Large intestine (tissue), 12 donors: ENCODE measurements at places on chromosomes 6 and 20.

DNA sequence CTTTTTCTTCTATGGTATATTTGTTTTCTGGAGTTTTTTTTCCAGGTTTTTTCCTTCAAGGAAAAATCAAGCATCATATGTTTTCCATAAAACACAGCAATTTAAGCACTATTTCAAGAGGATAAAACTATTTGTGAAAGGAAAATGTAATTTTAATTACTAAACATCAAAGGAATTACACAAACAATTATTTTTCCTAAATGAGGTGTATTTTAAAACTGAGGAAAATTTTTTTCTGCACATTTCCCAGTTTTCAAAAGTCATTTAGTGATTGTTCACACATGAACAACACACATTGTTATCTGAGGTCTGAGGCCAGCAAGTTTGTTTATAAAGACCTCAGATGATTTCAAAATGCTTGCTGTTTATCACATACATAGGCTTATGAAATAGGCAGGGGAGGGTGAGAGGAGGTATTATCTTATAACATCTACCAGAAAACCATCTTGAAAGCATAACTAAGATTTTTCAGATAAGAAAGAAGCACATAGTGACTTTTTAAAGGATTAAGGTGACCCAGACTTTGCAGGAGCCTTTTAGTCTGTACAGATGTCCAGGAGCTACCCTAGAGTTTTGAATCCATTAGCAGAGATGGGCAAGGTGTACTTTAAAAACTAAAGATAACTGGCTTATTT, 381.6 kb downstream of the GJA1 start:
- no peak for DNase-seq

GRCh38 chr6:6331946-6332601, 11.6 kb upstream of the F13A1 start:
- DNase-seq, result no peak

DNA sequence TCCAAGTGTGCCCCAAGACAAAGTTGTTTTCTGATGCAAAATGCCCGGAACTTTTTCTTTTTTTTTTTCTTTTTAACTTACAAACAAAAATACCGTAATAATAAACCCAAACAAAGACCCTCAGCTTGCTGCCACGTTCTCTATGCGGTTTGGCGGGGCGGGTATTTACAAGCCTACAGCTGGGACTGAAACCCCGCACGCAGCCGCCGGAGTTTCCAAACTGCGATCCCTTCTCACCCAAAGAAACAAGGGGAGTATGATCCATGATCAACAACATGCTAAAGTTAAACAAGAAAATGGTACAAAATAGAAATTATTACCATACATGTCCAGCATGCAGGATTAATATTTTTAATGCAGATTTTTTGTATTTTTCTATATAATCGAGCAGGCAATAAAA, 2.1 kb downstream of the MAFB start:
- DNase-seq, result no peak

DNA sequence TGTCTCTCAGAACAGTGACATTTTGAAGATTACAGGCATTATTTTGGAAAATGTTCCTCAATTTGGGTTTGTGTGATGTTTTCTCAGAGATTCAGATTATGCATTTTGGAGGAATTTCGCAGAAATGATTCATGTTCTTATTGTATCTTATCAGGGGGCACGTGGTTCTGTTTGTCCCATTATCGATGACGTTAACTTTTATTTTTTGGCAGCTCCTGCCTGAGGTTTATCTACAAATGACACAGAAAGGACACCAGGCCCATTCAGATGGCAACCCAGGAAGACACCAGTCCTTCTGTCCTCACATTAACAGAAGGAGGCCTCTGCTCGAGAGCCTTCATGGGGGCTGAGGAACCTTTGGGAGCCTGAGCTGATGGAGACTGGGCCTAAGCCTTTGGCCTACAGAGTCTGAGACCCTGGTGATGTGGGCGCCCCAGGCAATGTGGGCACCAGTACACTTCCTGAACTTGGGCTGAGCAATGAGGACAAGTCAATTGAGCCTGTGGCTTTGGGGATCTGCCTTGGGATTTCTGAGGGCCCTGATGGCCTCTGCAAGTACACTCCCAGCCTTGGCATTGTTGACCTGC, 41.2 kb upstream of the EZR start:
- no peak for DNase-seq

GRCh38 chr20:47795214-47795907, 10.1 kb upstream of the SULF2 start:
- no peak for DNase-seq

DNA sequence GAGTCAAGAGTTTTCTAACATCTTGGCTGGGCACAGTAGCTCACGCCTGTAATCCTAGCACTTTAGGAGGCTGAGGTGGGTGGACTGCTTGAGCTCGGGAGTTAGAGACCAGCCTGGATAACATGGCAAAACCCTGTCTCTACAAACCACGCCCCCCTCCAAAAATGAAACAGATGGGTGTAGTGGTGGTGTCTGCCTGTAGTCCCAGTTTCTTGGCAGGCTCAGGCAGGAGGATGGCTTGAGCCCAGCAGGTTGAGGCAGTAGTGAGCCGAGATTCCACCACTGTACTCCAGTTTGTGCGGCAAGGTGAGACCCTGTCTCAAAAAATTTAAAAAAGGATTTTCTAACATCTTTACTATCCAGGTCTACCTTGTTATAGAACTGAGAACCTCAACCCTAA, 22.0 kb downstream of the FAM8A1 start:
- DNase-seq, result no peak

DNA sequence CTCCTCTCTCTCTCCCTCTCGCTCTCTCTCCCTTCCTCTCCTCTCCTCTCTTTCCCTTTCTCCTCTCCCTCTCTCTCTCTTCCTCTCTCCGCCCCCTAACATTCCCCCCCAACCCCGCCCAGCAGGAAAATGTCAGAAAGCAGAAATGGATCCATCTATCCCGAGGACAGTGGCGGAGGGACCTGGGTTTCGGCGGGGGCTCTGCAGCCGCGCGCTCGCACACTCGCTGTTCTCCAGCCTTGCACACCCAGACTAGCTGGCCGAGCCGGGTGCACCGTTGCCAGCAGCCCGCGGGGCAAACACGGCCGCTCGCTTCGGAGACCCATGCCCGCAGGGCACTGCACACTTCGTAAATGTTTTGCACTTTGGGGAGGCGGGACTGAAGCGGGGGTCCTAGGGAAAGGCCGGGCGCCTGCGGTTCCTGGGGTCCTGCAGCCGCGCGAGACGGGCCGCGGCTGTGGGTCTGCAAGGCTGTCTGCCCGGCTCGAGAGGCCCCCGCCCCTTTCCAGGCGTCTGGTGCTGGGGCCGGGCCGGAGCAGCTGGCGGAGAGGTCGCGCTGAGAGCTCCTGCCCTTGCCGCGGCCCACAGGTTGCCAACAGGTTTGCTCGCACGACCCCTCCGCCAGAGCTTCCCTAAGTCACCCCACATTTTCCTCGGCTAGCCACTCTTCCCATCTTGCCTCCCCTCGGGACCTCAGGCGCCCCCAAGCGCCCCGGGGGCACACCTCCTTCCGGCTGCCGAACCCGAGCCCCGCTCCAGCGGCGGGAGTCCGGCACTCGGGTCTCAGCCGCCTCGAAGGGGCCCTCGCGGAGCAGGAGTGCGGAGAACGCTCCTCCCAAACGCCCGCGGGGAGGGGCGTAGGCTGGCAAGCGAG, 818 bp upstream of the MDGA1 start:
- DNase-seq, result peak; percentile 54

DNA sequence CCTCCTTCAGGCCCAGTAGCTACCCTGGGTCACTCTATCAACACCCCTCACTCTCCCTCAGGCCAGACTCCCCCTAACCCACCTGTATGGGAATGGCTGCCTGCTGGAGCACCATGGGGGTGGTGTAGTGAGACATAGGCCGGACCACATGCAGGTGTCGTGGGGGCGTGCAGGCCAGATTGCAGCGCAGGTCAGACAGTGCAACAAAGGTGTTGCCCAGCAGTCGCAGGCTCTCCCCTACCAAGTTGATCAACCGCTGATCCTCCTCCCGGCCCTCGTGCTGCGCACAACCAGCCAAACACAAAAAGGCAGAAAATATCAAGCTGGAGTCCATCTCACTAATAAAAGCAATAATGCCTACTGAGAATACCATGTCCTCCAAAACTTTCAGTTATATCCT, 7.1 kb downstream of the BAG6 start:
- DNase-seq, result no peak

DNA sequence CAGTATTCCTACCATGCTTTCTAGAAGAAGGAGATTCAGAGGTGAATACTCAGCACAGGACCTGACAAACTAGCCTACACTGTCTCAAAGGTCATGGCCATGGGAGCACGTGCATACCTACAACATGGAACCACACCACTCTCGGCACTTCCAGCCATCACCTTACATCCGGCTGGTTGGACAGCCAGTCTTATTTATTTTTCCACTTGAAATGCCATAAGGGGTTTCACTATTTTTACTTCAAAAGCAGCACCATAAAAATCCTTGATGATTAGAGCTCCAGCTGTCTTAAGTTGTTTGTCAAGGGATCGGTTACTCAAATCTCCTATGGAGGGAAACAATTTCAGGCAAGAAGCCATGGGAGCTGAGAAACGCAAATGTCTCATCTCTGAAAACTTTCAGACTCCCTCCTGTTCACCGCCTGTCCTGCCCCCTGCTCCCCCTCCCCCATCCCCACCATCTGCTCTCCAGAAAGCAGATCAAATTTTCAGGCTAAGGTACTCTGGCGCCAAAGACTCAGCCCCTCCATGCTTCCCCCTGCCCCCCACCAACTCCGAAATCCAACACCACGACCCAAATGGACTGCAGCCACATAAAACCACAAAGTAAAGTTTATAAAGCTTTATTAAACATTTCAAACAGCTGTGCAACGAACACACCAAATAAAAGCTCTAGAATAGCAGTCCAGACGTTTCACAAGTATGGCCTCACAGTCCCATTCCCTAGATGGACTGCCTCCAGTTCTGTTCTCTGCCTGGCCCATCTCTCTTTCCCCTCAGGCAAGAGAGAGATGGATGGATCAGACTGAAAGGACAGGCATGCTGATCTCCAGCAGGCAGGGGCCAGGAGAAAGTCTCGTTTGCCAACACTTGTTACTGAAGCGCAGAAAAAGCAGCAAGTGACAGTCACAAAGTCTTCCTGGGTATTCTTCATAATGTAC, 4.0 kb upstream of the NNAT start:
- DNase-seq, result no peak

GRCh38 chr6:47595785-47596184, 102.6 kb upstream of the ADGRF4 start:
- peak; percentile 12 for DNase-seq

DNA sequence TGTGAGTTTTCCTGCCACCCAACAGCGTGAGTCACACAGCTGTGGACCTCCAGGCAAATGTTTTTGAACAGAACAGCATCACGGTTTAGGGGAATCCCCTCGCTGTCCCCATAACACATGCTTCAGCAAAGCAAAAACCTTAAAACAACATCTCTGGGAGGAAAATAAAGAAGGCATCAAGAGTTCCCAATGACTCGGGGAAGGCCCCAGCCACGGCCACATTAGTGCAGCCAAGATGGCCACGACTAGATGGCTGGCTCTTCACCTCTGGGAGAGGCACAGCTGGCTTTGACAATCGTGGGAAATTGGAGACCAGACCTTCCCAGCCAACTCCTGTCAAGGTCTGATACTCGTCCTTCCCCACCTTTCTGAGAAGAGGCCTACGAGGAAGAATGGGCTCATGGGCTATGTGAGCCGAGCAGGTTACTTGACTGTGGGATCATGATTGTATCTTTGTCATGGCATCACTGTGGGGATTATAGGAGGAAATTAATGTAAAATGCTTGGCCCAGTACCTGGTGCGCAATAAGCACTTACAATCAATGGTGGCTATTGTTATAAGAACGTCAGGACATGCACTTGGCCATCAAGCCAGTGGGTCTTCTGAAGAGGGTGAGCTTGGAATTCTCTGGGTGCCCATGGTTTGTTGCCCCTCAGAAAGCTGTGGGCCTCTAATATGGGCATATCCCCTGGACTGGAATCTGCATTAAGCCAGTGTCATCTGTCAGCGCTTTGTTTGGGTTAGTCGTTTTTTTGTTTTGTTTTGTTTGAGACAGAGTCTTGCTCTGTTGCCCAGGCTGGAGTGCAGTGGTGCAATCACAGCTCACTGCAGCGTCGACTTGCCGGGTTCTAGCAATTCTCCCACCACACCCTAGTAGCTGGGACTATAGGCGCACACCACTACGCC, 43.6 kb downstream of the FGD2 start:
- no peak for DNase-seq

- peak; percentile 14 for DNase-seq
Measured at GRCh38 chr6:74256781-74257180, 560.8 kb downstream of the CD109 start.

- no peak for DNase-seq
Measured at GRCh38 chr6:37802810-37803209, 16.7 kb upstream of the ZFAND3 start.

DNA sequence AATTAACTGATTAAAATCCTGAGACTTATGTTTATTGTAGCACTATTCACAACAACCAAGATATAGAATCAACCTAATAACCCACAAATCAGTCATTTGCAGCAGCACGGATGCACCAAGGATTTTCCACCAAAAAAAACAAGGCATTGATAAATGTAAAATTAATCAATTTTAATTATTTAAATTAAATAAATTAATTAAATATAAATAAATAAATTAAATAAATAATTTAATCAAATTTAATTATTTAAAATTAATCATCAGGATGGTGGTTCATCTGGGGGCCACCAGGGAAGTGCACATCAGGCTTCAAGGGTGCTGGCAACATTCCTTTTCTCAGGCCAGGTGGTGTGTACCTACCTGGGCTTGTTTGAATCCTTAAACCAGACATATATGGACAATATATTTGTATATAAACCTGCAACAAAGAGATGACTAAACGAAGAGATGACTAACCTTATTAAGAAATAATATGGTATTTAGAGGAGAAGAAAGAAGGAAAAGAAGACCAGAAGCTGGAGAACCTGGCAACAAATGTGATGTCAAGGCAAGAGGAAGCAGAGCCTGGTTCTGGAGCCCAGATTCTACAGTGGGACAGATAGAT, 89.2 kb downstream of the CD164 start:
- DNase-seq, result no peak

DNA sequence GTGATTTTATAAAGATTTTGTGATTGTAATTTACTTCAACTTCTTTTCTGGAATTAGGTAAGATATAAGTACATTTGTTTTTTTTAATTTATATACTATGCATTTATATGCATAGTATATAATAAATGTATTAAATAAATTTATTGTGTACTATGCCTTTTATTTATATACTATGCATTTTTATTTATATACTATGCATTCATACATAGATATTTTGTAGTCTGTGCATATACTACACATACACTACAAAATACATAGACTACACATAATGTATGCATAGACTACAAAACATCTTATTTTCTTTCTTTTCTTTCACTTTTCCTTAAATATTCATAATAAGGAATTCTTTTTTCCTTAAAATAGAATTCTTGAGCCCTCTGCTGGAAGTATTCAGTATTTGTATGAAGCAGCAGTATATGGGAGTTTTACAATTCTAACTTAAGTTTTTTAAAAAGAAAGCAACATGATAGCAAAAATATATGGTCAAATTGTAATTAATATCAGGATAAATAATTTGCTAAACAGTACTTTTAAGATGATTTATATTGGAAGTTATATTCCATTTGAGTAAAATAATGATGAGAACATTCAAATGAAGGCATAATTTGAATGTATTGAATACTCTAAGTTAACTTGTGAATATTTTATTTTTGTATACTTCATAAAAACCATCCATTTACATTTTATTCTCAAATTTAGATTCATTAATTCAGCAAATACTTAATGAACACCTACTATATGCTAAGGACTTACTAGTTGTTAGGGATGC, 129.3 kb downstream of the KLHL32 start:
- no peak for DNase-seq
